NCI-H2107 (cell line): ENCODE measurements at places on chromosomes 1 and 21.

DNA sequence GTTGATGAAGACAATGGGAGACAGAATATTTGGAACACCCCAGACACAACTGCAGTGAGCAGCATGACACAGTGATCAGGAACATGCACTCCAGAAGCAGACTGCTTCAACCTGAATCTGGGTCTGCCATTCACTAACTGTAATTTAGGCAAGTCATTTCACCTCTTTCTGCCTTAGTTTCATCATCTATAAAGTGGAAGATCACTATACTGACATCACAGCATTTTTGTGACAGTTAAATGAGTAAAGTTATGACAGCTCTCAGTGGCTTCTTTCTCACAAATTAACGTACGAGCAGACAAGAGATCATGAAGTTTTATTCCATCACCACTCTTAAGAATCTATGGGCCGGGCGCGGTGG, 14.3 kb downstream of the LRRC41 start:
- DNase-seq = no peak

DNA sequence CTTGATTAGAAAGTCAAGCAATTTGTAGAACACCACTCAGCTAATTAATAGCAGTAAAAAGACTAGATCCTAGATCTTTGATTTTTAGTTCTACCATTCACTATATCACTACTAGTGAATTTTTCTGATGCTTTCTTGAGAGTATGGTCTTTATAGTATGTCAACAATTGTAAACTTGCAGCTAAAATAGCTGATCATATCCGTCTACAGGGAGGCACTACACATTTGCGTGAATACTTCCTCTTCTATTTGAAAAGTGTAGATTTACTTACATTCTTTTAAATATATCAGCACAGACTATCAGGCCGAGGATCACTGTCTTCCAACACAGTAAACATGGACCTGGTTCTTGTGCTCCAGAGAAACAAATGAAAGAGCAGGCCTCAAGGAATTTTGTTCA, 18.6 kb upstream of the PTPRC start:
- DNase-seq = no peak

- DNase-seq = no peak
These were observed 45.6 kb upstream of the TMEM61 start for GRCh38 chr1:54934869-54935268.

- no peak for DNase-seq
These were observed 13.0 kb downstream of the IFI6 start for GRCh38 chr1:27658951-27659496.

DNA sequence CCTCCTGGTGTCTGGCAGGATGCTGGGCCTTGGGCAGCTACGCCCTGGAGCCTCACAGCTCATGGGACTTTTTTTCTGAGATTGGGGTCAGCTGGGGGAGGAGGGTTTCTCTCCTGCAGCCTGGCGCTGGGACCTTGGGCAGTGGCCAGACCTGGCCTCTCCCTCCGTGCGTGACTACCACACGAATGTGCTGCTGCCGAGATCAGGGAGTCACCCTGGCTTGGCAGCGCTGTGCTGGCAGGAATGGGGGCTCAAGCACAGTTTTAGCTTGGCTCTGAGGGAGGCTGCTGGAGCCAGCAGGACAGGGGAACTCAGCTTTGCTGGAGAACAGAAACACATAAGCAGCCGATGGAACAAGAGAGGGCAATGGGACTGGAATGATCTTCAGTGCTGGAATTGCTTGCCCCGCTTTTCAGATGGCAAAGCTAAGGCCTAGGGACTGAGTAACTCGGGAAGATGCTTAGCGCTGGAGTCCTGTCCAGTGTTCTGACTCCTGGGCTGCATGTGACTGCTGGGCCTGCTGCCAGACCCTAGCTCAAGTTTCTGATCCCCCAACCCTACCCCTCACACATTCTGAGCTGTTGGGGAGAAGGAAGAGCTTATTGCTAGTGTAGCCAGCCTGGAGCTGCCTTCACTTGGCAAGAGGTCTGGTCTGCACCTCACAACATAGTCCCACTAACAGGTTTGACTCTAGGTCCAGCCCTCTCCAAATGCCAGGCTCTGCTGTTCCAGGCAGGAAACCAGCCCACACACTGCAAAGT, 69.9 kb downstream of the NAV1 start:
- DNase-seq = no peak

- DNase-seq = no peak
These were observed 99.5 kb downstream of the DAB1 start for GRCh38 chr1:57324388-57324787.

DNA sequence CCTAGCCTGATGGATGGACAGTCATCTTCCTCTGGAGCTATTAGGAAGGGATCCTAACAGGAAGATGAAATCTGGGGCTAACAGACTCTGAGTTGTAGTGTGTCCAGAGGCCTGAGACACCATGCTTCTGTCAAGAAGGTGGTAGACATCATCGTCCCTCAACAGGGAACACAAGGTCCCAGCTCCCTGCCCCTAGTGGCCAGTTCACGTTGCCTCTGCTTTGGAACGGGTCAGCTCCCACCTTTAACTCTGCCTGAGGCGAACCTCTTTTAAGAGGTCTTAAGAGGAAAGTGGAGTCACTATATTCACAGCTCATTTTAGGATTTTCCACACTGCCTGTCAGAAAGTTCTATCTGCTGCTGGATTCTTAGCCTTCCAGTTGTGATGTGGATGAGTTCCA, 28.3 kb downstream of the LRRC71 start:
- DNase-seq = no peak

GRCh38 chr1:116950517-116951199, 40.9 kb downstream of the PTGFRN start:
- DNase-seq = no peak

DNA sequence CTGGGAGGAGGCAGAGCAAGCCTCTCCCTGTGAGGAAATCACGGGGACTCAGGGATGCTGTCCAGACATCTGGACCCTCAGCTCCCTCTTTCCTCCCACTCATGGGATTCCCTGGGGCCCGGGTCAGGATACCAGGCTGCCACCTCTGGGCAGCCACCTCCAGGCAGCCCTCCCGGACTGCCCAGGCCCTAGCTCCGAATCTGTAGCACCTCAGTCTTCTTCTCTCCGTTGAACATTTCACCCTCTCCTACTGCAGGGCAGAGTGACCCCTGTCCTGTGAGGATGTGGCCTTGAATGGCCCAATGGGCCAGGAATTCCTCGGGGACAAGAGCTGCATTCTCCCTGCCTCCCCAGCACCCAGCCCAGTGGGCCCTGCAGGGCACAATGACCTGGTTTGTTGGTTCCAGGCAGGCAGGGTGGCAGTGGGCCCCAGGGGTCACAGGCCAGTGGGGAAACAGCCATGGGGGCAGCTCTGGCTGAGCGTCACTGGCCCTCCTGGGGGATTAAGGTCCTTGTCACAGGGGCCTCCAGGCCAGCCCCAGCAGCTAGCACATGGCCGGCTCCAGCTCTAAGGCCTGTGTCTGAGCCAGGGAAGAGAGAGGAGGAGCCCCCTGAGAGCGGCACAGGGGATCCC, 9.5 kb upstream of the TTC34 start:
- DNase-seq = no peak
